Stimulated activated naive B cell treated with anti-CD40 and anti-IgM and Interleukin-4, amounts not matched to agents 10 μg/mL and 1 μg/mL and 100 μg/mL, for 72 hours (primary cell): ENCODE measurements at places on chromosomes 2 and 18.

GRCh38 chr18:3972291-3972930 is 482.7 kb downstream of the DLGAP1 start:
- no peak for DNase-seq

GRCh38 chr2:153047220-153047619 is 328.8 kb downstream of the ARL6IP6 start:
- no peak for DNase-seq

- no peak for DNase-seq
Observed at GRCh38 chr2:237759176-237759575, 39.4 kb upstream of the RBM44 start.

DNA sequence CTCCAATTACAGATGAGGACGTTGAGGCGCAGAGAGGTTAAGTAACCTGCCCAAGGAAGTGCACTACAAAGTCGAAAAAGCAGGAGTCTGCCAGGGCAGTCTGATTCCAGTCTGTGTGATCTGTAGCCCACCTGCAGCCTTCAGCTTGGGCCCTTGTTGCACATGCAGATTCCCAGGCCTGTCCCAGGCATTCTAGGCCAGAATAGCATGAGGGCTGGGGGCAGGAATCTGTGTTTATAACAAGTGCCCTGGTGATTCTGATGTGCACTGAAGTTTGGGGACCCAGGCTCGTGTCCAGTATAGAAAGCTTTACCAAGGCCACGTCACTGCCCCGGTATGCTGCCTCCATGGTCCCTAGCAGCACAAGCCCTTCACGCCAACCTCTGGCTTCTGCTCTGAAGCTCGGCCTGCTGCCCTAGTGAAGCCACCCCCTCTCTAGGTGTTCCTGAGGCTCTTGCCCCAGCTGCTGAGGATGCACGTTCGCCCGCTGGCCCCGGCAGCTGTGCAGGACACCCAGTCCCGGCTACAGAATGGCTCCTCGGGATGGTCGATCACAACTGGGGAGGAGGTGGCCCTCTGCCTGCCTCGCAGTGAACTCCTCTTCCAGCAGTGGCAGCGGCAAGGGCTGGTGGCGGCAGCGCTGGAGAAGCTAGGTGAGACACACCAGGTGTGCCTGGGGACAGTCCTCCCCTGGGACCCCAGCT is 4.6 kb downstream of the CHRNG start:
- no peak for DNase-seq

GRCh38 chr2:125573432-125573831 is 1082.5 kb upstream of the GYPC start:
- no peak for DNase-seq

DNA sequence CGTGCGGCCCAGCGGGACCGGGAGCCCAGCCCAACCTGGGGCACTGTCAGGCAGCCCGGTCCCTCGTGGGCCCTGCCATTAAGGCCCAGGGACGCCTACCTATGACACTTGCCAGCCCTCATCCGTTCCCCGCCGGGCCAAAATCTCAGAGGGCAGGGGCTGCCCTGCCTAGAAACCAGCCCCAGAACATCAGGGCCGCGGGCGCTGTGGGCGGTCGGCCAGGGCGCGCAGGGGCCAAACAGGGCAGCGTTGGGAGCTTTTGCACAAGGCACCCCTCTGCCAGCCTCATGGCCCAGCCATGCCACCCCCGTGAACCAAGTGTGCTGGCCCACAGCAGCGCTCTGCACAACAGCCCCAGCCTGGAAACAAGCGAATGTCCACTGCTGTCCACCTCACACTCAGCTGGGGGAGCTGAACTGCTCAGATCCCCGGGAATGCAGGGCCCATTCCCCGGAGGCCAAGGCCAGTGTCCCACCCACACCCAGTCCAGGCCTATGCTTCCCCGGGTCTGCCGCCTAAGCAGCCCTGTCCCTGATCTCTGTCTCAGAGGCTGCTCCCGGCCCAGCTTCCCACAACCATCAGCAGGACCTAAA is 3.5 kb upstream of the NEURL3 start:
- no peak for DNase-seq

DNA sequence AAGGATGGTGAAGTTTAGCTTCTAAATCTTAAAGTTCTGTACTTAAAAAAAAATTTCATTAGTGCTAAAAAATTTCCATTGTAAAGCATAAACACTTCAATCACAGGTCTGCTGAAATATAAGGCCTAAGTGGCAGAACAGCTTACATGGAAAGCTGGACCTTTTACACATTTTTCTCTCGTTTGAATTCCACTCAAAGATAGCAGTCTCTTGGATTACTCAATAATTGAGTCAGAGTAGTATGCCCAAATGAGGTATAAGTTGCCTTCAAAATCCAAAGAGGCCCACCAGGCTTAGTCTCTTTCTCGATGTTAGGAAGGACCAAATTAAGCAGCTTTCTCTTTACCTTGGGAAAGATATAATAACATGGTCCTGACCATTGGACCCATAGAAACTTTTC is 220.4 kb upstream of the CWC22 start:
- DNase-seq = no peak

DNA sequence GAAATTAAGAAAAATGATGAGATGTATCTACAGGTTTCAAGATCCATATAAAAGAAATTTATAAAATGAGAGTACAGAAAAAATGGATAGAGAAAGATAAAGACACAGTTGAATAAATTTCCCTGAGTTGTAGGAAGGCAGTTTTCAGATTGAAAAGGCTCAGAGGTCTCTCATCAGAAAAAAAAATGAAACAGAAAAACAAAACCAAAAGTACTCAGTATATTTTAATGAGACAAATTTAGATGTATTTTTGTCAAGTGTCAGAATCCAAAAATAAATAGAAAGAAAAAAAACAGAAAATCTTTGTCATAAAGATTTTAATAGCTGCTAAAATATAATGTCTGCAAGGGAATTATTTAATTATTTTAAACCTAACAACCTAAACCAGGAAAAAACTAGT is 520.5 kb downstream of the KCNJ3 start:
- no peak for DNase-seq

GRCh38 chr2:54755641-54756326 is 32.3 kb downstream of the EML6 start:
- peak; percentile 29 for DNase-seq

GRCh38 chr2:69012310-69013141 is 453 bp upstream of the ANTXR1 start:
- DNase-seq = no peak
